ENCODE measurements at places on chromosomes 5 and 9. TPM values are rescaled to one million over a fixed set of nuclear protein-coding genes. Genes with fewer than 3 reads are reported as not detected.

DNA sequence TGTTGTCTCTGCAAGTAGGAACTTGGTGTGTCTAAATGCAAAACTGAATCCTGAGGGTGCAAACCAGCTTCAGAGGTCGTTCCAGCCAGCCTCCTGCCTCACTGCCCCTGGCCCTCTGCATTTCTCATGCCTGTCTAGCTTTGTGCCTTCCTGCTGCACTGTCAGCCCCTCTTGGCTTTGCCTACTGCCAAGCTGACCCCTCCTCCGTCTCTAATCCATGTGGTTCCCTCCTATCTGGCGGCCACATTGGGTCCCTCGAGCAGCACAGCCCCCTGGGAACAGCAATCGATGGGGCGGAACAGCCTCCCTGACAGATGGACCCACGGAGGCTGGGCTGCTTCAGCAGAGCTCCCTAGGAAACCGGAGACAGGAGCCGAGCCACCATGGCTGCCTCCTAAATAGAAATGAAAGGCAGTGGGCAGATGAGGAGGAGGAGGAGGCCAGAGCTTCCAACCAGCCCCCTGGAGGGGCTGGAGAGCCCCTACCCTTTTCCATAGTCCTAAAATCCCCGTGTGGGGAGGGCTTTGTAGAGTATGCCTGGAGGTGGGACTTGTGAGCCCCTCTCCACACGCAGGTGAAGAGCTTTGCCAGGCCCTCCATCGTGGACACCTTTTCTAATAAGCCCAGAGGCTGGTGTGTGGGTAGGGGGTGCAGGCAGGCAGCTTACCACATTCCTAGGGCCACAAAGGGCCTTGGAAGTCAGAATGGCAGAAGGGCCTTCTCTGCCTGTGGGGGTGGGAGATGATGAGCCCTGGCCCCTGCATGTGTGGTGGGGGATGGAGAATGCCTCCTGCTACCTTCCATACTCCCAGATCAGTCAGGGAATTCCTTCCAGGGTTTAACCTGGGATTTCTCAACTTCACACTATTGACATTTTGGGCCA lies 9.2 kb upstream of the CXXC5 start:
- H3K36me3 ChIP-seq = no peaks in the 10 kb centered on the region
- peaks cover 36% of the 10 kb centered on the region for H3K4me1 ChIP-seq
- H3K4me3 ChIP-seq = no peak overlapping the region
- H3K27me3 ChIP-seq = no peaks in the 10 kb centered on the region
- no peak for DNase-seq

DNA sequence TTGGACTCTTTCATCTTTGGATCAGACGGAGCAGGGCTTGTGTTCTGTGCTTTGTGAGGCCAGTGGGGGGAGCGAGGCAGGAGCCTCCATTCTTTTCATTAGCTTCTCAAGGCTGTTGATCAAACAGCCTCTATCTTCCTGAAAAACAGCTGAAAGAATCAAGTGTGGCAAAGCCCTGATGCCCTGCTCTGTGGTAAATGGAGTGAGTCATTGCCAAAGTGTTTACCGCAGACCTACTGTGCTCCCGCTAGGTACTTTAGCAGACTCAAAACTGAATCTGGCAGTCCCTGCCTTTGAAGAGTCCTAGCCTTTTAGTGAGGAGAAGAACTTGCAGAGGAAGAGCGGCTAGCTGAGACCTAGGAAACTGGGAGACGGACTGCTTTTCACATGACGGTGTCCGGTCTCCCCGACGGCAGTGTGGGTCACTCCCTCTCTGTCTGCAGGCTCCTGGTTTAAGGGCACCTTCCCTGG lies 3.3 kb downstream of the ANKRD33B start:
- no peaks in the 10 kb centered on the region for H3K27me3 ChIP-seq
- H3K36me3 ChIP-seq = no peaks in the 10 kb centered on the region
- peaks cover 16% of the 10 kb centered on the region for H3K4me1 ChIP-seq
- DNase-seq = no peak
- no peak overlapping the region for H3K4me3 ChIP-seq

DNA sequence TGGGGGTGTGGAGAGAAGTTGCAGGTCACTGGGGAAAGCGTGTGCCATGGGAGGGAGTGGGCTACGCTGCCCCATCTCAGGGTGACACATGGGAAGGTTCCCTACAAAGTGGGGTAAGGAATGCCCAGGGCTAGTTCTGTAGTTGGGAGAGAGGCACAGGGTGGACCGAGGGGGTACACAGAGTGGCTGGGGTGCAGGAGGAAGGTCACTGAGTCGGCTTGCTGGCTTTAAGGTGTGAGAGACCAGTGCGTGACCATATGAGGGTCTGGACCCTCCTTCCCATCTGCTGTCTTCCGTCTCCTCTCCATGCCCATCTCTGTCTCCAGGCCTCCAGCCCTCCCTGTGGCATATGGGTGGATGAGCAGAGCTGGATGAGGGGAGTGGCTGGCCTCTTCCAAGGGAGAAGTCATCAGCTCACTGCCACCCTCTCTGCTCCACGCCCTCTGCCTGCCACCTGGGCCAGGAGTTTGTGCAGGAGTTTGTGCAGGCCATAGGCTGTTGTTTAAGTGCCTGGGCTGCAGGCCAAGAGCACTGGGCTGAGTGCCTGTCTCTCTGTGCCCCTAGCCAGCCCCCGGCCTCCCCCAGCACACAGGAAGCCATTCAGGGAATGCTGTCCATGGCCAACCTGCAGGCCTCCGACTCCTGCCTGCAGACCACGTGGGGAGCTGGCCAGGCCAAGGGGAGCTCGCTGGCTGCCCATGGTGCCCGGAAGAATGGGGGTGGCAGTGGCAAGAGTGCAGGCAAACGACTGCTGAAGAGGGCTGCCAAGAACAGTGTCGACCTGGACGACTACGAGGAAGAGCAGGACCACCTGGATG lies 96.8 kb downstream of the PHF2 start:
- DNase-seq = peak; percentile 15
- no peaks in the 10 kb centered on the region for H3K4me1 ChIP-seq
- no peak overlapping the region for H3K4me3 ChIP-seq
- no peaks in the 10 kb centered on the region for H3K27me3 ChIP-seq

DNA sequence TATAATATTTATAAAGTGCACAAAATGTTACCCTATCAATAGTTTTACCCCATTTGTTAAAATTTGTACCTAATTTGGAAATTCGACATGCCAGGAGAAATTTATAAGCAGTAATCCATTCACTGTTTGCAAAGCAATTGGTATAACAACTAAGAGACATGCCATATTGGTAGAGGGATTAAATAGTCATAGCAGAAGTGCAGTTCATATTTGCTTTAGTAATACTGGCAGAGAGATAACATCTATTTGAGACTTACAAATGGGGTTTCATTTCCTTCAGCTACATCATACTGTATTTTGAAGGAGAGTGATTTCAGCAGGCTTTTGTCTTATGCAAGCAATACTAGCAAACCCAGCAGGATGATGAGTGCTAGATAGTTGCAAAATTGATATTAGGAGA lies 610.4 kb upstream of the CDH10 start:
- no peaks in the 10 kb centered on the region for H3K36me3 ChIP-seq
- no peaks in the 10 kb centered on the region for H3K27me3 ChIP-seq
- DNase-seq = no peak
- no peaks in the 10 kb centered on the region for H3K4me1 ChIP-seq
- H3K27ac ChIP-seq = no peak overlapping the region

Gene PRKACG
- not detected for total RNA-seq

DNA sequence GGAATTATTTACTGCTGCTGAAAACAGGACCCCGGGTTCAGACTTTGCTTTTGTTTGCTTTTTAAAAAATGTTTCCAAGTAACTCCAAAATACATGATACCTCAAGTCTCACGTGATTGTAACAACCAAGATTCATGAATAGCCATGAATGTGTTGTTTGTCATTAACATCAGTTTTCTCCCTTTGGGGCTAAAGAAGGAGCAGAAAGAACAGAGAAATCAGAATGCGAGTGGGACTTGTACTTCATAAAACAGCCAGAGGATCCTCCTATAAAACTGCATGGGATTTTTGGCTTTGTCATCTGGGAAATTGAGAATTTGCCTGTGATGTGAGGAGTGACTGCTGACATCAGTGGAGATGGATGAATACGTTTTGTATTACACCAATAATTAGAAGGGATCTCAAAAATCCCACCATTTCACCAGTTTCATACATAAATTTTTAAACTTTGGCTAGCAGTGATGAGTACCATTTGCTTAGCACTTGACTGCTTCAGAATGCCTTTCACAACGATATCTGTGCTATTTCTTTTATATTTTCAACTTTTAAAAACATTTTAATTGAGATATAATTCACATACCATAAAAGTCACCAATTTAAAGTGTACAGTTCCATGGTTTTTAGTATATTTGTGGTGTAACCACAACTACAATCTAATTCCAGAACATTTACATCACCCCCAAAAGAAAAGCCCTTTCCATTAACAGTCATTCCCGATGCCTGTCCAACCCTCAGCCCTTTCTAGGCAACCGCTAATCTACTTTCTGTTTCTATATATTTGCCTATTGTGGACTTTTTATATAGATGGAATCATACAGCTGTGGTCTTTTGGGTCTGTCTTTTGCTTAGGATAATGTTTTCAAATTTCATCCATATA lies 126.9 kb upstream of the ANKRD55 start:
- no peak overlapping the region for H3K27ac ChIP-seq
- no peaks in the 10 kb centered on the region for H3K27me3 ChIP-seq
- H3K4me1 ChIP-seq = no peaks in the 10 kb centered on the region
- no peak for DNase-seq

GRCh38 chr5:2841208-2841607 lies 89.7 kb upstream of the IRX2 start:
- no peak overlapping the region for H3K4me3 ChIP-seq
- H3K4me1 ChIP-seq = no peaks in the 10 kb centered on the region
- H3K36me3 ChIP-seq = no peaks in the 10 kb centered on the region
- DNase-seq = no peak
- H3K27ac ChIP-seq = no peak overlapping the region

DNA sequence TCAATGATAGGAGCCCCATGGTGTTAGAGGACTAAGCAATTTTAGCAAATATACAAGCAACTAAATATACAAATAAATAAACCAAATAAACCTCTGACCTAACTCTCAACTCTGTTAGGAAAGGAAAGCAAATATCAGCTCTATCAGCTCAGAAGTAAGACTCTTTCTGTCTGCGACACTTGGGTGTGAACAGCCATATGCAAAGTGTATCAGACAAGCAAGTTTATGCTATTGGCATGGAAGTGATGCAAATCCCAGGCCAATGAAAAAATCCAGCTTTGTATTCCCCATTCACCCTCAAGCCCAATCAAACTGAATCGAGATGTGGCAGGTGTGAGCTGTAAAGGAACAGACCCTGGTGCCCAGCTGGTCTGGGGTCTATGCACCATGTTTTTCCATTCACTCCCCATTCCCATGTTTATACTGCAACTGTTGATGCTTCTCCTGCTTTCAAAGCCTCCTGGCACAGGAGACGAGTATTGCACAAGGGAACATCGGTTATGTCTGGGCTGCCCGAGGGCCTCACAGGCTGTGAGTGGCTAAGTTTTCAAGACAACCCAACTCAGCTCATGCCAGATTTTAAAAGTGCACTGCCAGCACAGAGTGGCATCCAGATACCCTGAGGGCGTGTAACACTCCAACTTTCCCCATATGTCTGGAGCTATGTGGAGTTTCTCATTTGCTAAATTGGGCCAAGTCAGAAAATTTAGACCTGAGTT lies 73.1 kb downstream of the FEM1C start:
- no peaks in the 10 kb centered on the region for H3K36me3 ChIP-seq
- peaks cover 19% of the 10 kb centered on the region for H3K4me1 ChIP-seq
- no peak overlapping the region for H3K4me3 ChIP-seq
- no peak overlapping the region for H3K27ac ChIP-seq

DNA sequence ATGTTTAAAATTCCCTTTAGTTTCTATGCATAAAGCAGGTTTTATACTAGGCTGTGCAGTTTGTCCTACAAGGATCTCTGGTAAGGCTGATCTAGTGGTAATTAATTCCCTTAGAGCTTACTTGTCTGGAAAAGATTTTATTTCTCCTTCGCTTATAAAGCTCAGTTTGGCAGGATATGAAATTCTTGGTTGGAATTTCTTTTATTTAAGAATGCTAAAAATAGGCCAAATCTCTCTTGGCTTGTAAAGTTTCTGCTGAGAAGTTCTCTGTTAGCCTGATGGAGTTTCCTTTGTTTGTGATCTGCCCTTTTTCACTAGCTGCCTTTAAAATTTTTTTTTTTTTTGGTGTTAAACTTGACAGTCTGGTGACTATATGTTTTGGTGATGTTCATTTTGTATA lies 237.1 kb upstream of the TLE4 start:
- DNase-seq = no peak
- no peaks in the 10 kb centered on the region for H3K36me3 ChIP-seq
- no peaks in the 10 kb centered on the region for H3K27me3 ChIP-seq
- H3K4me1 ChIP-seq = no peaks in the 10 kb centered on the region
- no peak overlapping the region for H3K27ac ChIP-seq

DNA sequence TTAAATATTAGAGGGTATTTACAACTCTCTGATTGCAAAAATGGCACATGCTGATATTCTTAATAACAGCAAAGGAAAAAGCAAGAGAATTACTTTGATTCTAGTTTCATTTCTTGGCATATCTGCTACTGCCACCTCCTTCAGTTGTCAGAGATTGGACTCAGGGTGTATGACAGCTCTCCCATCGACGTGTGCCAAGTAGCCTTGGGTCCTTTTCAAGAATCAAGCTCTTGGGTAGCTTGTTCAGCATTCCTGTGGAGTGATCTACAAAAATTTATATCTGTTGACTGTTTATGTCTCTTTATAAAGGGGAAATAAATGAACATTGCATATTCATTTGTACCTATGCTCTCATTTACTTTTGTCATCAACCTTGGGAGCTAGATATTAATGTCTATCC lies 315.6 kb downstream of the PRR16 start:
- no peaks in the 10 kb centered on the region for H3K27me3 ChIP-seq
- DNase-seq = no peak
- H3K36me3 ChIP-seq = no peaks in the 10 kb centered on the region

DNA sequence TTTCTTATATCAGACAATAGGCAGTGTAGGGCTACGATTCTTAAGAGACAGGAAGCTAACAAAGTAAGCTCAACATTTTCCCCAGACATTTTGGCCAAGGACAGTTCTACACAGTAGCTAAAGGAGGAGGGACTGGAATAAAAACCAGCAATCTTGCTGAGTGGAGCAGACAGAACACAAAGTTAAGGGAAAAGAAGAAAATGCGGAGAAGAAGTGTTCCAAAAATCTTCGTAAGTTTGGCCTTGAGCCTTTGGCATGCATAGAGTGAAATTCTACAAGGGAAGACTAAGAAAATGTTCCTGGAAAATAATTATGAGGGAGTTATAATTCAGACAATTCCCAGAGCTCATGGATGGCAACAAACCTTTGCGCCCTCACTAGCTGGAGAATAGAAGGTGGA lies 748.0 kb upstream of the CTNND2 start:
- no peak overlapping the region for H3K27ac ChIP-seq
- no peak overlapping the region for H3K4me3 ChIP-seq
- H3K27me3 ChIP-seq = no peaks in the 10 kb centered on the region
- H3K4me1 ChIP-seq = no peaks in the 10 kb centered on the region
- no peak for DNase-seq

Gene ASTN2
- total RNA-seq = 3.8 TPM
